ENCODE measurements at places on chromosomes 4 and X.

- no peak for DNase-seq
These were observed 57.9 kb downstream of the C4orf50 start for GRCh38 chr4:5960252-5960880.

GRCh38 chr4:54318904-54319303 is 89.8 kb downstream of the PDGFRA start:
- DNase-seq = peak; percentile 86

DNA sequence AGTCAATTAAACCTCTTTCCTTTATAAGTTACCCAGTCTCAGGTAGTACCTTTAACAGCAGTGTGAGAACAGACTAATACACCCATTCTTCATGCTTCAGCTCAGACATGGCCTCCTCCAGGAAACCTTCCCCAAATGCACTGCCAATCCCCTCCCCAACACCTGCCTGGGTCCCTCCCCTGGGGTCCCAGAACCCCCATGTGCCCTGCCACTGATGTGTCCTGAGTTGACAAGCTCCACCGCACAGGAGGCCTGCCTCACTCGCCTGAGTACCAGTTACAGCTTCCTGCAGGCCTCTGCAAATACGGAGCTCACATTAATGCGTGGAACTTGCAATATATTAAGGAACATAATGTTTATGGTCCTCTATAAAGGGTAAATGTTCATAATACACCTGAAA is 34.9 kb upstream of the CRMP1 start:
- no peak for DNase-seq

GRCh38 chr4:57190601-57191481 is 80.7 kb upstream of the IGFBP7 start:
- peak; percentile 39 for DNase-seq

DNA sequence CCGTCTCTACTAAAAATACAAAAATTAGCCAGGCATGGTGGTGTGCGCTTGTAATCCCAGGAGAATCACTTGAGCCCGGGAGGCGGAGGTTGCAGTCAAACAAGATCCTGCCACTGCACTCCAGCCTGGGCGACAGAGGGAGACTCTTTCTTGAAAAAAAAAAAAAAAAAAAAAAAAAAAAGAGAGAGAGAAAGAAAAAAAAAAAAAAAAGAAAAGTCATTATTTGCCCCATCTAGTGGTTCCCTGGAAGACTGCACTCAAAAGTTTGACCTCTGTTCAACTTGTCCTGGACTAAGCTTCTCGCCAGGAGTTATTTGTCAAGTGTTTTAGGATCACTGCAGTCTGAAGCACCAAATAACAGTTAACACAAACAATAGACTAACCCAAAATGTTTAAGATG is 45.3 kb upstream of the KCTD8 start:
- DNase-seq = no peak

DNA sequence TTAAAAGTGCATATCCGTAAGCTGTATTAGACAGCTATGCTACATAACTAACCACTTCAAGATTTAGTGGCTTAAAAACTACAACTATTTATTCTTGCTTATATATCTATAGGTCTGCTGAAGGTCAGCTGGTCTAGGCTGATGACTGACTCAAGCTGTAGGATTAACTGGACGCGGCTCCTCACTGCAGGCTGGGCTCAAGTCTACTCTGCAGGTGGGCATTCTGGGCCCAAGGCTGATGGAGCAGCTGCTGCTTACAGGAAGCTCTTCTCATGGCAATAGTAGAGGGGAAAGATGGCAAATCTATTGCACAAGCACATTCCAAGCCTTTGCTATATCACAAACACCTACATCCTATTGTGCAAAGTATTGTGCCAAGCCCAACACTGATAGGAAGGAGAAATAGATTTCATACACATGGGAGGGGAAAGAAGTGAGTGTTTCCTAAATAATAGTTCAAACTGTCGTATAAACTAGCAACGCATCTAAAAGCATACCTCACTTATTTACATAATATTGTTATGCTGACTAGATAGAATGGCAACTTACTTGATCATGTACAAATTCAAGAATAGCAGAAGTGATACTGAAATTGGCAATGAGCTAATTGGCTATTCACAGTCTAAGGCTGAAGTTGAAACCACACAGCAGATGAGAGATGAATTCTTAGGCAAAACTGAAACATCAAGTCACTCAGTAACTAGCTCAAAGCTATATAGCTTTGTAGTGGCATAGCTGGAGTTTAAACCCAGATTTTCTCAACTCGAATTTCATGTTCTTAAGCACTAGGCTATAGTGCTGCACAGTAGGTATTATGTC is 263.8 kb downstream of the NKX6-1 start:
- no peak for DNase-seq

DNA sequence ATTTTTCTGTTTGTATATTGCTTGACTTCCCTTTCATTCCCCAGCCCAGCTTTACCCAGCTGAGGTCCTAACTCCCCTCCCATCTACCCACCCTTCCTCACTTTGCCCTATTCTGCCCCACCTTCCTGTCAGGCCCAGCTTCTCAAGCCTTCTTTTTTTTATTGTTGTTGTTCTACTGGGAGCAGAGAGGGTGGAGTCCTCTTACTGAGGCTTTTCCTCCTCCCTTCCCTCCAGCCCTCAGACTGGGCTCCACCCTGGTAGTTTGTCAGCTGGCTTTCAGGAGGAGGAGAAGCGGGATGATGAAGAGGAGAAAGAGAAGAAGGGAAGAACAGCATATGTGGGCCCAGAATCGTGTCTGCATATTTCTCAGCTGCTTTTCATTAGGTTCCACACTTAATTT is 3.2 kb upstream of the KLF8 start:
- DNase-seq = no peak

DNA sequence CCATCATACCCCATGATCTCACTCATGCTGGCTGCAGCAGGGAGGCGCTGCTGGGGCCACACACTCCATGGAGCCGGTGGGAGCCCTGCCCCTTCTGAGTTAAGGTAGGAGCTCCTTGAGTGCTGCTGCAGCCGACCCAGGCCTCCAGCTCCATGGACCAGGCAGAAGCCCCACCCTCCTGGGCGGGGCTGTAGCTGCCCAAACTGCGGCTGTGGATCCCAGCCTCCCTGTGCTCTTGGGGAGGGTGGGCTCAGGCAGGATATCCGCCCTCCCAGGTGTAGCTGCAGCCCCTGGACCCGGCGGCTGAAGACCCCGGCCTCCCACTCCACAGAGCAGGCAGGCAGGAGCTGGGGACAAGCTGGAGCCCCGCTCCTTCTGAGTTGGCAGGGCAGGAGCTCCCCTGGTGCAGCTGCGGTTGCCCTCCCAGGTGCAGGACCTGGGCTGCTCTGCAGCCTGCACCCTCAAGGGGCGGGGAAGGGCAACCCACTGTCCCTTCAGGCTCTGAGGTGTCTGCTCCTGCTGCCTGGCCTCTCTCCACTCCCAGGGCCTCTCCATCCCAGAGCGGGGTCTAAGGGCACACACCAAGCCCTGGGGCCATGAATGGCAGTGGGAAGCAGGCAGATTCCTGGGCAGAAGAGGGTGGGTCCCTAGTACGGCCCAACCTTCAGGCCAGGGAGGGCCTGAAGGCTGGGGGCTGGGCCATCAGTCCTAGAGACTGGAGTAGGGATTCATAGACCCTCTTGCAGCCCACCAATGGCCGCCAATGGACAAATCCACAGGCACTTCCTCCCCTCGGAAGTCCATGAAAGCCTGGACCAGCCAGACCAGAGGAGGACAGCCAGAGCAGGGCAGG is 466.1 kb downstream of the DTHD1 start:
- no peak for DNase-seq

- DNase-seq = no peak
These were observed 113.8 kb downstream of the ADRA2C start for GRCh38 chr4:3879681-3880614.

DNA sequence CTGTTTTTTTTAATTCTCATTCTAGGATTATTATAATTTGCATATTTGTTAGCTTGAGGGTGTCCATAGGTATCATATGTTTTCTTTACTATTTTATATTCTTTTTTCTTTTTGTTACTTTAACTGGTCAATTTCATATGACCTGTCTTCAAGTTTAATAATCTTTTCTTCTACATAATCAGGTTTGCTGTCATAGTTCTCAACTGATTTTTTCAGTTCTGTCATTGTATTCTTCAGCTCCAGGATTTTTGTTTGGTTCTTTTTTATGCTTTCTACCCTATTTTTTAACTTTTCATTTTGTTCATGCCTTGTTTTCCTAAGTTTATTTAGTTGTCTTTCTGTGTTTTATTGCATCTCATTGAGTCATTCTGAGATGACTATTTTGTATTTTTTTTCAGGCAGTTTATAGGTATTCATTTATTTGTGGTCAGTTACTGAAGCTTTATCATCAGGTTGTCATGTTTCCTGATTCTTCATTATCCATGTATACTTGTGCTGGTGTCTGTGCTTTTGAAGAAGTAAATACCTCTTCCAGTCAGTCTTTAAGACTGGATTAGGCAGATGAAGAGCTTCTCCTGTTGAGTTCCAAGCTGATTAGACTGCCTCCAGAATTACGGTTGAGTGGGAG is 220.3 kb upstream of the VEGFC start:
- DNase-seq = no peak

DNA sequence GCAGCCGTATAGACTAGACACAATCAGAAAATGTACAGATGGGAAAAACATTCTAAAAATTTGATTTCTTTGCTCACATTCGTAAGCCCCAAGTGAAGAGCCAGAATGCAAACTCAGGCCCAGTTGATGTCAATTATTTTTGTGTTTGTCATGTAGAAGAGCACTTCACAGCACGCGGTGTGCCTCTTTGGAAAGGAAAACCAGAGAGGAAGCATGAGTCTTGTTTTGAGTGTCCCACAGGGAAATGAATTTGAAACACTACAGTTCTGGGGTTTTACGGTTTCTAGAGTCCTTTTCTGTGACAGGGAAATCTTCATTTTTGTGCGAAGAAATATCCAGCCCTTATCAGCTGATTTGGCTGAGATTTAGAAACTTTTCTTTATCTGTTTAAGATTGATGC is 554.6 kb upstream of the BOD1L1 start:
- no peak for DNase-seq

DNA sequence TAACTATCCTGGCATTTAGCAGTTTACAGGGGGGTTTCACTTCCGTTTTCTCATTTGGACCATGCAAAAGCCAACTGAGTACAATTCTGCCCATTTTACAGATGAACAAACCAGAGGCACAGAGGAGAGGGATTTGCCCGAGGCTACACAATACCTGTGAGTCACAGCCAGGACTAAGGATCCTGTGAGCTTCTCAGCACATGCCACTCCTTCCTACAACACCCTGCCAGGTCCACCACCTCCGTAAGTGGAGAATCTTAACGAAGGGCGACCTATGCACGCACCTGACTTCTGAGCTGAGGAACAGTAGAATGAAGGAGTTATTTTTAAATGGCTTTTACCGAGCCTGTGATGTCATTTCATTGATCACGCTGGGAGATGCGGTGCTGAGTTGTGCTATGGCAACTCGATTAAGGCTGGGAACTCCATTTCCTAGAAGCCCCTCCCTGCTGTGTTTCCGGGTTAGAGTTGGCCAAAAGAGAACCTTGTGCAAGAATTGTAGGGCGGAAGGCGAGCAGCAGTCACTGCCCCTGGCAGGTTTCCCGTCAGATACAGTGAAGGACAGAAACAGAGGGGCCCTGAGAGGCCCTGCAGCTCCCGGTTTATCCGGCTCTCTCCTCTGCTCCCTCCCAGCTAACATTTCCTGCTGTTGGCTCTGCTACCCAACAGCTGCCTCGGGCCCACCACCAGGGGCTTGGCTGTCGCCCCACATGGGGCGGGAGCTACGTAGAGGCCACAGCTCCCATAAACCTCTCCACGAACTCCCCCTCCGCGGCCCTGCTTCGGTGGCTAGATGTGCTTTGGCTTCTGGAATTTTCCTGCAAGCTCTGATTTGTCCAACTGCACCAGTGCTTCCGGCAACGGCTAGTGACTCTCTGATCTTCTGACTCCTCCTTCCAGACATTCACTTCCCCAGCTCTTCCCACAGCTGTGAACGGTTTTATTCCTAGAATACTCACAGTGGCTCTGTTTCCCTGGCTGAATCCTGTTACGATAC is 75.1 kb upstream of the USP9X start:
- peak; percentile 62 for DNase-seq

- DNase-seq = no peak
These were observed 247.9 kb downstream of the CCSER1 start for GRCh38 chr4:90375081-90375480.

DNA sequence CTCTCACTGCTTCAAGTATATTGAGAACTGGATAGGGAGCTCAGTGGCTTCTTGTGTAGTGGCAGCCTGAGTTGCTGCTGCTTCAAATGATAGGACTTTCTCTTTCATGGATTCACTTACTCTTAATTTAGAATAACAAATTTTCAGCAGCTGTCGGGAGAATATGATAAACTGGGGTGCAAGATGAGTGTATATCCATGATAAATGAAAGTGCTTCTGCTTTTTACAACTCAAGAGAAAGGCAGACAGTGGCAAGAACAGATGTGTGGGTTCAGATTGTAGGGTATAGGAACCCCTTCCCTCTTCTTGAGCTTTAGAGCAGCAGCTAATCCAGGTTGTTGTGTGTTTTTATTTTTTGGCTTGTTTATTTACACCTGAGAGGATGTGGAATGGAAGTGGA is 1.0 kb downstream of the SH3BGRL start:
- peak; percentile 36 for DNase-seq

DNA sequence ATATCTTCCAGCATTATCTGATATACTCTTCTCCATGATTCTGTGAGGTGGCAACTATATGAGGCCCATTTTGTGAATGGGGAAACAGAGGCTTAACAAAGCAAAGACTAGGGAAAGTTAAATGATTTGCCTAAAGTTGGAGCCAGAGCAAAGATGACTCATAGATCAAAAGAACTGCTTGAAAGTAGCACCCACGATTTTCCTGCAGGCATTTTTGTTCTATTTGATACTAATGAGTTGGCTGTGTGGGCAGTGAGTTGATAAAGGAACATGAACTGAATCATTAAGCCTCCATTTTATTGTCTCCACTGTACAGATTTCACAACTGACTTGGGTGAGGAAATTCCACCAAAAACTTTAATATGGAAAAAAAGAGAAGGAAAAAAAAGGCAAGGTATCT is 138.9 kb upstream of the IGFBP7 start:
- DNase-seq = no peak

GRCh38 chr4:120452001-120452400 is 385.4 kb upstream of the MAD2L1 start:
- no peak for DNase-seq

DNA sequence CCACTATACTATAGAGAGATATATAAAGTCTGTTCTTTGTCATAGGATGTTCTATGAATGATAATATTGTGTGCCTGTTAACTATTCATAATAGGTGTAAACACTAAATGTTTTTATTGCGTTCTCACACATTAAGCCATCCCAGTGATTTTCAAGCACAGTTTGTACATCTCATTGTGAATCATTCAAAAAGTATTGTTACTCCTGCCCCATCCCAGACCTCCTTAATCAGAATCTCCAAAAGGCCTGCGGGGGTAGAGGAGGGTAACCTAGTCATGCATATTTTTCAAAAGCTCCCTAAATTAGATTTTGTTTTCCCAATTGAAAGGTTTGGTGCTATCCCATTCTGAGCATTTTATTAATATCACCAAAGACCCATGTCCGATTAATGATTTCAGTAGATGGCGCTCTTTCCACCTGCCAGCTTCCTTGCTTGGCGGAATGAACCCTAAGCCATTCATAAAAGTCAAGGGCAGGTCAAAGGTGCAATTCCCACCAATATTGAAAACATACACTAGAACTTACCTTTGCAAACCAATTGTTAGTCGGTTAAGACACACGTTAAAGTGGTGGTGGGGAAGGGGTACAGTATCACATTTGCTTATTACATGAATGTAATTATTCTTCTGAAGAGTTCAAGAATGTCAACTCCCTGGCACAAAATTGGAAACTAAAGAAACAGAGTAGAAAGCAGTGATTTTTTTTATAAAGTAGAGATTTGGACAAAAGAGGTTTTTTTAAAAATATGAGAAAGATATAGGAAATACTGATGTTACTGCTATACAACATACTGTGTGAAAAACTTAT is 5.8 kb upstream of the TET2 start:
- no peak for DNase-seq

Data from inflammatory macrophage (primary cell).